ENCODE measurements at places on chromosomes 5 and 9. TPM values are rescaled to one million over a fixed set of nuclear protein-coding genes. Genes with fewer than 3 reads are reported as not detected.

The FRMD3 gene
- 2.6 TPM for total RNA-seq

The GPR150 gene
- total RNA-seq: 0.40 TPM

The ARHGEF28 gene
- 6.1 TPM for total RNA-seq

The C9orf50 gene
- total RNA-seq: 0.26 TPM

The ARHGEF37 gene
- total RNA-seq: 7.1 TPM

The SPATA31D3 gene
- total RNA-seq: not detected

The RAI14 gene
- 128 TPM for total RNA-seq

The MYORG gene
- total RNA-seq: 2.2 TPM

The PCDHA9 gene
- total RNA-seq: 0.07 TPM

The SLCO6A1 gene
- total RNA-seq: not detected

The IFNA13 gene
- not detected for total RNA-seq

The SLC6A3 gene
- total RNA-seq: not detected

The ZNF454 gene
- total RNA-seq: 1.9 TPM

The FOXD4 gene
- total RNA-seq: 0.13 TPM

The SMIM32 gene
- total RNA-seq: 0.07 TPM

The NPR3 gene
- total RNA-seq: 43.4 TPM

The MARVELD2 gene
- 1.6 TPM for total RNA-seq

The PLAC8L1 gene
- total RNA-seq: 0.52 TPM

The CARTPT gene
- total RNA-seq: not detected

The CATSPER3 gene
- total RNA-seq: 0.10 TPM

The TAF11L5 gene
- not detected for total RNA-seq

The PCDHB8 gene
- total RNA-seq: 0.26 TPM

Data from smooth muscle cell of the pulmonary artery (primary cell).